ENCODE measurements at places on chromosomes 7 and 10. TPM values are rescaled to one million over a fixed set of nuclear protein-coding genes. Genes with fewer than 3 reads are reported as not detected.

The SYT15B gene
- total RNA-seq = 0.38 TPM

The CPA2 gene
- total RNA-seq = not detected

The WASL gene
- total RNA-seq = 12.7 TPM

The LRIT1 gene
- total RNA-seq = not detected

The H2BK1 gene
- 6.9 TPM for total RNA-seq

The HMX3 gene
- total RNA-seq = not detected

The LUC7L2 gene
- total RNA-seq = 133 TPM

The SDK1 gene
- 0.26 TPM for total RNA-seq

The HOXA3 gene
- total RNA-seq = not detected

The MUC12 gene
- total RNA-seq = not detected

The FGFR2 gene
- 0.58 TPM for total RNA-seq

The CC2D2B gene
- not detected for total RNA-seq

The MRPS16 gene
- 47.1 TPM for total RNA-seq

The DYDC2 gene
- total RNA-seq = not detected

The DDX56 gene
- total RNA-seq = 114 TPM

The OPALIN gene
- not detected for total RNA-seq

The ADCK2 gene
- total RNA-seq = 19.2 TPM

The BAMBI gene
- total RNA-seq = 0.29 TPM

The CALML5 gene
- total RNA-seq = not detected

The CALHM1 gene
- not detected for total RNA-seq

The CH25H gene
- total RNA-seq = not detected

The CHN2 gene
- total RNA-seq = 4.9 TPM

The SAP25 gene
- 126 TPM for total RNA-seq

The NOLC1 gene
- 71.6 TPM for total RNA-seq

The PTEN gene
- total RNA-seq = 78.7 TPM

The CRYGN gene
- total RNA-seq = not detected

The NRG3 gene
- total RNA-seq = not detected

The SPDYE1 gene
- total RNA-seq = 0.17 TPM

The TMEM196 gene
- total RNA-seq = not detected

The P4HA1 gene
- total RNA-seq = 17.8 TPM

The CCL26 gene
- total RNA-seq = not detected

The DMTF1 gene
- 183 TPM for total RNA-seq

The GIMAP1 gene
- total RNA-seq = 97.6 TPM

The SDHAF3 gene
- total RNA-seq = 13.2 TPM

The PPP1R3C gene
- not detected for total RNA-seq

The CRTAC1 gene
- total RNA-seq = not detected
